ENCODE measurements at places on chromosomes 12 and 14.

DNA sequence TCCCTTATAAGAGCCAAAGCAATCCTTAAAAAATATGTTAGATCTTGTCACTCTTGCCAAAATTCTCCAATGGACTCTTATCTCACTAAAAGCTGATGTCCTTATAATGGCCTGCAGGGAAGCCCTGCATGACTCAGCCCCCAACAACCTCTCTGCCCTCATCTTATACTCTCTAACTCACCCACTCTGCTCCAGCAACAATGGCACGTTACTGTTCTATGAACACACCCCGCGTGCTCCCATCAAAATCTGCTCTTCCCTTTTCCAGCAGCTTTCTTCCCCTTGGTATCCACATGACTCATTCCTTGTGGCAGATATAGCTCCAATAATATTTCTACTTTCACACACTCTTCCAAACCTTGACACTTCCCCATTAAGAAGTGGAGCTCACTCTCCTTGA lies 108.1 kb downstream of the DENND5B start:
- DNase-seq, result peak; percentile 80
- H3K27ac ChIP-seq, result no peak overlapping the region
- no peaks in the 10 kb centered on the region for H3K27me3 ChIP-seq
- peaks cover 4% of the 10 kb centered on the region for H3K4me1 ChIP-seq

- H3K36me3 ChIP-seq, result no peaks in the 10 kb centered on the region
- no peaks in the 10 kb centered on the region for H3K4me1 ChIP-seq
- no peaks in the 10 kb centered on the region for H3K27me3 ChIP-seq
- no peak overlapping the region for H3K4me3 ChIP-seq
- DNase-seq, result peak; percentile 18
- no peak overlapping the region for H3K27ac ChIP-seq
Observed at GRCh38 chr14:97107760-97108159, 310.6 kb downstream of the VRK1 start.

DNA sequence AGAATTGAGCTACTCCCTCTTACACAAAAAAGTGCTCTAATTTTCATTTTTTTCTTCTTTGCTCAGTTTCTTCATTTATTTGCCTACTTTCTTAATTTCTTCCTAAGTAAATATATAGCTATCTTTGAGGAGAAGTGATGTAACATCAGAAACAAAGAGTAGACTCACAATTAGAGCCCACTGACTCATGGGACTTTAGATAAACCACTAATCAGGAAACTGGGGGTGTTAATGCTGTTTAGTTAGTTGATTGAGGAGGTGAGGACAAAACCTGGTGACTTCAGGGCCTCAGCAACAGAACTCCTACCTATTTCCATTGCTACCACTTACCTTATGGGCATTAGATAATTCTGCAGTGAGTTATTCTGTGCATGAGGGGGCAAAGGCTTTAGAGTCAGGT lies 151.7 kb downstream of the MON2 start:
- H3K36me3 ChIP-seq, result no peaks in the 10 kb centered on the region
- DNase-seq, result no peak
- no peak overlapping the region for H3K4me3 ChIP-seq
- H3K27me3 ChIP-seq, result no peaks in the 10 kb centered on the region
- H3K4me1 ChIP-seq, result no peaks in the 10 kb centered on the region

GRCh38 chr14:81331229-81332021 lies 68.7 kb downstream of the STON2 start:
- no peak for DNase-seq
- no peaks in the 10 kb centered on the region for H3K27me3 ChIP-seq
- H3K36me3 ChIP-seq, result no peaks in the 10 kb centered on the region
- H3K4me3 ChIP-seq, result no peak overlapping the region

GRCh38 chr14:70536830-70537229 lies 2.0 kb upstream of the ADAM20 start:
- no peaks in the 10 kb centered on the region for H3K4me1 ChIP-seq
- no peak overlapping the region for H3K27ac ChIP-seq
- peaks cover 3% of the 10 kb centered on the region for H3K36me3 ChIP-seq
- no peak for DNase-seq
- no peaks in the 10 kb centered on the region for H3K27me3 ChIP-seq

- H3K27ac ChIP-seq, result no peak overlapping the region
- no peaks in the 10 kb centered on the region for H3K36me3 ChIP-seq
- DNase-seq, result no peak
Observed at GRCh38 chr14:85300107-85300506, 229.8 kb upstream of the FLRT2 start.

- H3K4me1 ChIP-seq, result no peaks in the 10 kb centered on the region
- no peak overlapping the region for H3K27ac ChIP-seq
- H3K4me3 ChIP-seq, result no peak overlapping the region
- no peaks in the 10 kb centered on the region for H3K27me3 ChIP-seq
- no peak for DNase-seq
- H3K36me3 ChIP-seq, result no peaks in the 10 kb centered on the region
Observed at GRCh38 chr12:72207486-72208409, 64.4 kb upstream of the TRHDE start.

DNA sequence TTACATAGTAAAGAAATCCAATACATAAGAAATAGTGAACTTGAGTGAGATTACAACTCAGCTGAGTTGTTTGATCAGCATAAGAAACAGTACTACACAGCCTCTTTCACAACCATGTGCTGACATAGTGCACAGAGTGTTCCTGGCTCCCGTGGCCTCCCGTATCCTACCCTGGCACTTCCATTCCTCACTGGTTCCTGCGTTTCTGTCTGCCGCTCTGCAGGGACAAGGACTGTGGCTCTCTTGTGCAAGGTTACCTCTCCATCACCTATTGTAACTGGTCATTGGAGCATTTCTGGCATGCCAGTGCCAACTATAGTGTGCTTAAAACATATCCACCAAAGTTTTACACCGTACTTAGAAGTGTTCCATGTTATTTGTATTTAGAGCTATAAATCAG lies 46.3 kb upstream of the PCED1B start:
- peaks cover 2% of the 10 kb centered on the region for H3K4me1 ChIP-seq
- DNase-seq, result peak; percentile 94
- no peaks in the 10 kb centered on the region for H3K36me3 ChIP-seq

GRCh38 chr12:113462117-113462774 lies 9.4 kb downstream of the LHX5 start:
- peak; percentile 59 for DNase-seq
- H3K27ac ChIP-seq, result no peak overlapping the region
- H3K36me3 ChIP-seq, result no peaks in the 10 kb centered on the region
- no peaks in the 10 kb centered on the region for H3K4me1 ChIP-seq

- H3K27ac ChIP-seq, result no peak overlapping the region
- H3K36me3 ChIP-seq, result no peaks in the 10 kb centered on the region
- peaks cover 4% of the 10 kb centered on the region for H3K4me1 ChIP-seq
- H3K4me3 ChIP-seq, result no peak overlapping the region
Observed at GRCh38 chr14:30620178-30620577, 1.9 kb upstream of the SCFD1 start.

DNA sequence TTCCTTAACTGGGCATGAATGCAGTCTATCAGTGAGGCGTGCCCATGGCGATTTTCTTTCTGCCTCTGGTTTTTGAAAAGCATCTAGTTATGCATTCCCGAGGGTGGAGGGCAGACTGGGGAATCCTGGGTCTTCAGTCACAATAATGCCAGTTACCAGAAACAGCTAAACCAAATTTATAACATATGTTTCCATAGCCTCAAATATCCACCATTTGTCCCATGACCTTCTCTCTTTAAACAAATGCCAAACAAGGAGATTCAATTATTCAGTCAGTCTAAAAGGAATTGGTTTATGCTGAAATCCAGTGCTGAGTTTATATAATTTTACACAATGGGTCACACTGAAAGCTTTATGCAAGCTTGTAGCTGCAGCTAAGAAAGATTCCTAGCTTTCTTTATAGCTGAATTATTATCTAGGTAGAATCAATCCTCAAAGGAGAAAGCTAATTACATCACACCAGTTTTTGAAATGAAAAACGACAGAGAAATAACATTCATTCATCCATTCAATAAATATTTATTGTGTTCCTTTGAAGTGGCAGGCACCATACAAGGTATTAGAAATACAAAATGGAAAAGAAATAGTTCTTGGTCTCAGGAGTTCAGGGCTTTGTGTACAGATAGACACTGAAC lies 131.3 kb upstream of the RAP1B start:
- H3K4me1 ChIP-seq, result no peaks in the 10 kb centered on the region
- H3K4me3 ChIP-seq, result no peak overlapping the region
- no peak overlapping the region for H3K27ac ChIP-seq
- H3K36me3 ChIP-seq, result no peaks in the 10 kb centered on the region
- no peaks in the 10 kb centered on the region for H3K27me3 ChIP-seq
- DNase-seq, result no peak

DNA sequence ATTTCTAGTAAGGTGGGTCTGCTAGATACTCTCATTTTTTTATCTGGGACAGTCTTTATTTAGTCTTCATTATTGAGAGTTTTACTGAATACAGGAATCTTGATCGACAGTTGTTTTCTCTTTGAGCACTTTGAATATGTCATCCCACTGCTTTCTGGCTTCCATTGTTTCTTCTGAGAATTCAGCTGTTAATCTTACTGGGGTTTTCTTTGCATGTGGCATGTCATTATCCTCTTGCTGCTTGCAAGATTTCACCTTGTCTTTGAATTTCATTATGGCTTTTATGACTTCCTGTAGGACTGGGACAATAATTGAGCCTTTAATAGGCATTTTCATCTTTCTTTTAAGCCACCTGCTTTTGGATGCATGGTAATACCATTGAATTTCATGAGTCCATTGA lies 46.7 kb upstream of the RD3L start:
- H3K27ac ChIP-seq, result no peak overlapping the region
- H3K36me3 ChIP-seq, result no peaks in the 10 kb centered on the region
- H3K27me3 ChIP-seq, result no peaks in the 10 kb centered on the region
- H3K4me1 ChIP-seq, result no peaks in the 10 kb centered on the region

DNA sequence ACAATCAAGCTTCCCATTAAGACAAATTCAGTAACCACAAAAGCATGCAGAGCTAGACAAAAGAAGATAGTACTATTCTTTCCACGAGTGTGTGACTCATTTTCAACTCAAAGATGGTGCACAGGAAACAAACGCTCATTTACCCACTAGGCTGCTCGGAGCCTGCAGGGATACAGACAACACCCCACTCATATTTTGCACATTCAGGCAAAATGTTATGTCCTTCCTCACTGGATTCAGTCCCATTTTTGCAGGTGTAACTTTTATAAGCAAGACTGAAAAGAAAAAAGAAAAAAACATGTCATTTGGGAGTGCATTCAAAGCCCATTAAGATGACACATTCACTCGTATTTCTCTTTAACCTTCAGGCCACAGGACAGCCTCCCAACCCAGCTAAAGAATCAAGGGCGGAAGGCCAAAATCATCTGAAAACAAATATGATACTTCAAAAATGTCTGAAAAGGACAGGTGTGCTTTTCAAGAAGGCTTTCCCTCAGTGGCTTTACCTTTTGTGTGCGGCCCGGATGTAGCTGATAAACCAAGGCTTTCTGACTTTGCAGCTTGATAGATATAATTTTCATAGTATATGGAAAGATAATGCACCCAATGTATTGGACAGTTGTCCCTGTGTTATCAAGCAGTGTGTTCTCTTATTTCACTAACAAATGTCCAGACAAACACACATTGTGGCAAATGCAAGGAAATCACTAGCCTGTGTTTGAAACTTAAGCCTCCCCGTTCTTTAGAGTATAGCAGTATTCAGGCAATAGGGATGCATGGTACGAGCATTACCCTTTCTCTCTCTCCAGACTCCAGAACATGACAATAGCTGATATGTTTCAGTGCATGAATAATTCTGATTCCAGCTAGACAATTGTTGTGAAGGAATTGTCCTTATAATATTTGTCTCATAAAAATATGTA lies 147.8 kb upstream of the KRR1 start:
- peaks cover 11% of the 10 kb centered on the region for H3K4me1 ChIP-seq
- H3K4me3 ChIP-seq, result no peak overlapping the region
- DNase-seq, result no peak
- no peaks in the 10 kb centered on the region for H3K27me3 ChIP-seq

- no peak for DNase-seq
- H3K36me3 ChIP-seq, result no peaks in the 10 kb centered on the region
- H3K27me3 ChIP-seq, result no peaks in the 10 kb centered on the region
- H3K4me3 ChIP-seq, result no peak overlapping the region
- H3K27ac ChIP-seq, result no peak overlapping the region
Observed at GRCh38 chr12:116346741-116347140, 69.2 kb upstream of the MED13L start.

DNA sequence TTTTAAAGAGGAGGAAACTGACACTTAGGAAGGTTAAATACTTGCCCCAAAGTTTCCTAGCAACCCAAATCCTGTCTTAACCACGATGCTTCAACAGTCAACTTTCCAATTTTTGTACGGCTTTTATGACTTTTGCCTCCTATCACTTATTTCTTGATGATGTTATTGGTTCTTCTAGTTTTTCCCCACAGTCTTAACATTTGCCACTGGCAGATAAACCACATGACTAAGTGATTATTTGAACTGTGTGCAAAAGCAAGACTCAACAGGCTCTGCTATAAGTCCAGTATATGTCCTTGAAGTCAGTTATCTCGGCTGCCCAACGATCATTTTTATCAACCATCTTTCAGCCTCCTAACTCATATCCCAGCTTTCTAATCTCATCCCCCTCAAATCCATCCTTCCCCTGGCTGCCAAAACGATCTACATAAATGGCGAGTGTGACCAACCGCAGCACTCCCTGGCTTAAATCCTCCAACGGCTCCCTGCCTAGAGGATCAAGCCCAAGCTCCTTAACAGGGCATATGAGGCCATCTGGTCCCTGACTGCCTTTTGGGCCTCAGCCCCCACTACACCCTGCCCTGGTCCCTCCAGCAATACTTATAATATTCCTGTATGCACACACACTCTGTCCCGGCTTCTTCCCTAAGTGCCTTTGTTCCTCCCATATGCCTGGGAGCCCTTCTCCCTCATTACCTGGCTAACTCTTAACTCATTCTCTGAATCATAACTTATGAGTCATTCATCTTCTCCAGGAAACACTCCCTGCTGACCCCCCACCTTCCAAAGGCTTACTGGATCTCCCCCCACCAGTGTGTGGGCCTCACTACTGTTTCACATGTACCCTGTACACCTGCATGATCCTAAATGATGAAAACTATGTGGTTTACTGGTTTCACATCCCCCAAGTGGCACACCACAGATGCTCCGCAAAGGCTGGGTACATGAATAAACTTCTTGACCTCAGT lies 8.8 kb downstream of the VPS37B start:
- H3K27ac ChIP-seq, result peak overlapping the region; percentile 90
- peaks cover 31% of the 10 kb centered on the region for H3K4me1 ChIP-seq
- H3K27me3 ChIP-seq, result no peaks in the 10 kb centered on the region
- DNase-seq, result peak; percentile 70
- no peaks in the 10 kb centered on the region for H3K36me3 ChIP-seq

GRCh38 chr12:264269-264668 lies 1.6 kb upstream of the SLC6A13 start:
- no peak for DNase-seq
- no peak overlapping the region for H3K27ac ChIP-seq
- no peaks in the 10 kb centered on the region for H3K36me3 ChIP-seq
- H3K4me1 ChIP-seq, result peaks cover 8% of the 10 kb centered on the region

- no peaks in the 10 kb centered on the region for H3K36me3 ChIP-seq
- no peak overlapping the region for H3K4me3 ChIP-seq
- H3K27ac ChIP-seq, result no peak overlapping the region
- H3K27me3 ChIP-seq, result no peaks in the 10 kb centered on the region
- H3K4me1 ChIP-seq, result no peaks in the 10 kb centered on the region
- peak; percentile 69 for DNase-seq
Observed at GRCh38 chr12:124720004-124720680, 143.5 kb downstream of the SCARB1 start.

- no peak overlapping the region for H3K4me3 ChIP-seq
- H3K27me3 ChIP-seq, result no peaks in the 10 kb centered on the region
- H3K36me3 ChIP-seq, result no peaks in the 10 kb centered on the region
- no peak for DNase-seq
- no peaks in the 10 kb centered on the region for H3K4me1 ChIP-seq
Observed at GRCh38 chr12:118742431-118742830, 238.9 kb upstream of the SRRM4 start.

GRCh38 chr12:113464852-113465719 lies 6.6 kb downstream of the LHX5 start:
- no peak overlapping the region for H3K27ac ChIP-seq
- no peaks in the 10 kb centered on the region for H3K36me3 ChIP-seq
- H3K4me1 ChIP-seq, result peaks cover 4% of the 10 kb centered on the region
- peaks cover 78% of the 10 kb centered on the region for H3K27me3 ChIP-seq
- no peak for DNase-seq
- no peak overlapping the region for H3K4me3 ChIP-seq

Data from trophoblast cell (in vitro differentiated cells and primary cell).